ENCODE measurements at places on chromosomes 12 and 14.

- no peak for DNase-seq
Measured at GRCh38 chr12:1665366-1665765, 25.5 kb upstream of the ADIPOR2 start.

GRCh38 chr12:89494411-89495231 is 30.0 kb downstream of the GALNT4 start:
- no peak for DNase-seq

GRCh38 chr12:16168078-16168477 is 109.4 kb downstream of the SLC15A5 start:
- no peak for DNase-seq

DNA sequence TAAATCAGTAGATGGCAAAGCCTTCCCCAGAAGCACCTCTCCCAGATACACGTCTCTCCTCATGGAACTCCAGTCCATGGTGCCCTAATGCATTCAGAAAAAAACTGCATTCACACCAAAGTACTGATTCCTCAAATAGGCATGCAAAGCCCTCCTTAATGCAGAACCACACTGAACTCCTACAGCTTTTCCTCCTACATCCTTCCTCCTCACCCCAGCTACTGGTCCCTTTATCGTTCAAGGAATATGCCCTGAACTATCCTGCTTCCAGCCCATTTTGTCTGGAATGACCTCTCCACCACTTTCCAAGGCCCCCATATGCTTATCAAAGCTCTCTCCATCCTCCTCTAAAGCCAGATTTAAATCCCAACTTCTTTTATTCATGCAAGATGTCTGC is 21.3 kb downstream of the SMUG1 start:
- no peak for DNase-seq

GRCh38 chr12:1083889-1084262 is 92.9 kb downstream of the ERC1 start:
- DNase-seq = no peak

- DNase-seq = no peak
Measured at GRCh38 chr14:58285132-58285531, 13.2 kb upstream of the ARID4A start.

DNA sequence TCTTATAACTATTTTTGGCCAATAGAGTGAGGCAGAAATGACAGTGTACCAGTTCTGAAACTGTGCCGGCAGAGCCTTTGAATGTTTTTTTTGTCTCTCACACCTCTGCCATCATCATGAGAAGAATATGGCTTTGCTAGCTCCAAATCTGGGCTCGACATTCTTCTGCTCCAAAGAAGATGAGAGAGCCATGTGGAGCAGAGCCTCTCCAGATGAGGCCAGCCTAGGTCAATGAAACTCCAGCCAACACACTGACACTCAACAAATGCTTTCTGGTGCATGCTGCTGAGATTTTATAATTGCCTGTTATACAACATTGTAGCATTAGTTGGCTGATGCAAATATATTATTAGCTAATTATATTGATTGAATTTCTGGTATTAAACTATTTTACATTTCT is 154.7 kb downstream of the SLC38A4 start:
- DNase-seq = no peak

DNA sequence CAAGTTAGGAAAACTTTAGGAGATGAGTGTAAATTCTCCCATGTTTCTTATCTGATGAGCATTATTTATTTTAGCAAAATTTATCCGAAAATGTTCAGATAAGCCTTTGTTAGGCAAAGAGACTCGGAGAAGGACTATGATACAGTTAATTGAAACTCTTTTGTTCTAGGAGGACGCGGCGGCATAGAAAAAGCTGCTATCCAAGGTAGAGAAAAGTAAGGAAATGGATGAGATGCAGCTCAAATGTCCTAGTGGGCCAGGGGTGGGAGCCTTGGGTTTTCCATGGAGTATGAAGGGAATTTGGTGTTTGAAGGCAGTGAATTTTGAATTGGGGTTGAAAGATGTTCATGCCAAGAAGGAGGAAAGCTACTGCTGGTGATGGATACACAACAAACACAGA is 1504.5 kb downstream of the AACS start:
- no peak for DNase-seq

Data from SIG-M5 (cell line).